ENCODE measurements at places on chromosomes 2 and 18.

GRCh38 chr2:45093663-45094062 is 84.4 kb upstream of the SIX2 start:
- no peak for DNase-seq

DNA sequence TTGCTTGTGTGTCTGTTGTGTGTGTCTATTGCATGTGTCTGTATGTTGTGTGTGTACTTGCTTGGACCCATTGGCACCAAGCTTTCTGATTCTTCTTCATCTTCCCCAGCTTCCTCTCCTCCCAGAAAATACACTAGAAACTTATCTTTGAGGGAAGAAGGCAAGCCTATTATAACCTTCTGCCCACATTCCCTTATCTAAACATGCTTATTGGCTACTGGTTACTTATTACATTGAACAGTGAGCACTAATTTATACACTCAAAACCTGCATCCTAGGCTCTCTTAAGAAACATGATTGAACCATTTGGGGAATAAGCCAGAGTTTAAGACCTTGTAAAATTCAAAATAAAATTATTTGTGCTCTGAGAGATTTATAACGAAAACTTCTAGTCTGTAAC is 26.5 kb downstream of the SLC9A4 start:
- no peak for DNase-seq

GRCh38 chr18:45738660-45739059 is 14.7 kb downstream of the SLC14A1 start:
- DNase-seq, result no peak

DNA sequence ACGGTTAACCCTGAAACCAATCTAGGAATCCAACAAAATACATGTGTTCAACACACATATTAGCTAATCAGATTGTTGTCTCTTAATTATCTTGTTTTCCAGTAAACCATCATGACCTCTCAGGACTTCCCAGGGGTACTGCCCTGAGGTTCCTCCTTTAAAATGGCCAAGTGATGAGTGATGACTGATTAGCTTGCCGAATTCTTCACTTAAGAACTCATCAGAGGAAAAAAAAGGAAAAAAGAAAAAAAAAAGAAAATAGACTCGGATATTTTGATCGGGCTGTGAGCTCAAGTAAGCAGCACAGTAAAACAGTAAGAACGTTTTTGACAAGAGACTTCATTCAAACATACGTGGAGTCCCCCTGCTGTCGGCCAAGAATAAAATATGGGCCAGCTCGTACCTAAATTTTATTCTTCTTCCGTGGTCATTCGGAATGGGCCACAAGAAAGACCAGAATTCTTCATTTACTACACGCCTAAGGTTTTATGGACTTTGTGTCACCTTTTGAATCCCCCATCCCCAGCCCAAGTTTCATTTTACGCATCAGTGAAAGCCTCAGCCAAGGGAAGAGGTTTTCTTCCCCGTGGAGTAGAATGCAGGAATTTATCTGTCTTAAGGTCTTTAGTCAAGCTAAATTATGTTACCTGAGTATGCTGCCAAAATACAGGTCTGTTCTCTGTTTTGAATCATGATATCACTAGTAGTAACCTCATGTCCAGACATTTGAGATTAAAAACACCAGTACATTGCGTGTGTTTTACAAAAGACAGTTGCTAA is 40.5 kb downstream of the COLEC12 start:
- DNase-seq, result no peak

DNA sequence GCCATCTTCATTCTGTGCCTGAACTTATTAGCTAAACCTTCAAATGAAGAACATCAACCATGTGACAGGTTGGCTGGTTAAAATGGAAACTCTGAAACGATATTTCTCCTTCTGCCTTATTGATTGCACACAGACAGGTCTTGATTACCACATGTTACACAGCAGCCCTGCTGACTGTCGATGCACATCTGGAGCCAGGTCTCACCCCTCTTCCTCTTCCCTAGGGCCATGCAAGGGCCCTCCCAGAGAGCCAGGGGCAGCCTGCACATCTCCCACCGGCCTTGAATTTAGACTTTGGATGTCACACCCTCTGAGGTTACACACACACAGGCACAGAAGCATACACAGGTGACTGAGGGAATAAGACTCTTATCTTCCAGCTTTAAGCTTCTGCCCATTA is 45.1 kb downstream of the TMEM178A start:
- no peak for DNase-seq

- DNase-seq, result no peak
These were observed 463 bp upstream of the CABYR start for GRCh38 chr18:24138409-24138788.

DNA sequence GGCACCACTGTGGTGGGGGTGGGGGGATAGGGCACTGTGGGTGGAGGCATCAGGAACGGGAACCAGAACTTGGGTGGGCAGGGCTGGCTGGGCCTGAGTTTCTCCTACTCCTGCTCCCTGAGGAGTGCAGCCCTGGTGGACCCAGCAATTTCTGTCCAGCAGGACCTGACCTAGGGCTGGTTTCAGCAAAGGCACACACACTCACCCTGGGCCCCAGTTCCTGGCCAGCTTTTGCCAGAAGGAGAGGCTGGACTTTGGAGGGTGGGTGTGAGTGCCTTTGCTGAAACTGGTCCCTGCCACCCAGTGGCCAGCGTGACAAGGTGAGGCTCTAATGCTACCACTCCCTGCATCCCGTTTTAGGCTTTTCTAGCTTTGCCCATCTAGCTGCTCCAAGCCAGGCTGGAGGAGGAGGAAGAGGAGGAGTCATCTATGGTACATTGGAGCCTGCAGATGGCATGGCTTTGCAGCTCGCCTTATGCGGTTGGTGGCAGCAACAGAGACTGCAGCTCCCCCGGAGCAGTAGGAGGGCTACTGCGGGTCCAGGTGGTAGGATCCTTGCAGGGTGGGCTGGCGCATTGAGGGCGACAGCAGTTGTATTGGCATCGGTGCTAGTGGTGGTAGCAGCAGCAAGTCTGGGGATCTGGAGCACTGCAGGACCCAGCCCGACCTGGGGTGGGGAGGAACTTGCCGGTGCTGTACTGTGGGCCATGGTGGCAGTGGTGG is 40.4 kb upstream of the IMP4 start:
- no peak for DNase-seq

GRCh38 chr2:202031246-202031951 is 2.3 kb upstream of the FZD7 start:
- no peak for DNase-seq

GRCh38 chr2:28341208-28341891 is 51.3 kb upstream of the FOSL2 start:
- no peak for DNase-seq

- DNase-seq, result no peak
These were observed 196.8 kb downstream of the LRRTM4 start for GRCh38 chr2:77325395-77325794.

DNA sequence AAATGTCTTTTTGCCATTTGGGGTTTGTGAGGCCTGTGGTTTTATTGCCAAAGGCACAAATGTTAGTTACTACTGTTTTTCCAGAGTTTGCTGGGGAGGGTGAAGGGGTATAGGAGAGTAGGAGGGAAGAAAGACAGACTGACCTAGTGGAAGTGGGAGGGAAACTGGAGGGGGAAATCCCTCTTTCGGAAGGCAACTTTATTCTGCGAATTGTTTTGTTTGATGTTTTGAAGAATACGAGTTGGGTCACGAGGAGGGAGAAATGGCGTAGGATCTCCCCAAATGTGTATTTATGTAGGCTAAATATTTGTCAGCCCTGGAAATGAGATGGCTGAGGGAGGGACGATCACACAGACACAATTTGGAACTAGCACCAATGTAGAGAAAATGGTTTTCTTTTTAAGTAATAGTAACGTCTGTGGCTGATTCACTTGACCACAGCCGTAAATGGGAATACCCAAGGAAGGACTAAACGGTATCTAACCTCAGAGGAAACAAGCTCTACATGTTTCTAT is 172.3 kb downstream of the ICOS start:
- DNase-seq, result peak; percentile 28
